ENCODE measurements at places on chromosomes 1 and 21. TPM values are rescaled to one million over a fixed set of nuclear protein-coding genes. Genes with fewer than 3 reads are reported as not detected.
A peak's percentile ranks its signal among the peaks of the same experiment; 100 is the strongest.

The TCEA3 gene
- 6.8 TPM for total RNA-seq

DNA sequence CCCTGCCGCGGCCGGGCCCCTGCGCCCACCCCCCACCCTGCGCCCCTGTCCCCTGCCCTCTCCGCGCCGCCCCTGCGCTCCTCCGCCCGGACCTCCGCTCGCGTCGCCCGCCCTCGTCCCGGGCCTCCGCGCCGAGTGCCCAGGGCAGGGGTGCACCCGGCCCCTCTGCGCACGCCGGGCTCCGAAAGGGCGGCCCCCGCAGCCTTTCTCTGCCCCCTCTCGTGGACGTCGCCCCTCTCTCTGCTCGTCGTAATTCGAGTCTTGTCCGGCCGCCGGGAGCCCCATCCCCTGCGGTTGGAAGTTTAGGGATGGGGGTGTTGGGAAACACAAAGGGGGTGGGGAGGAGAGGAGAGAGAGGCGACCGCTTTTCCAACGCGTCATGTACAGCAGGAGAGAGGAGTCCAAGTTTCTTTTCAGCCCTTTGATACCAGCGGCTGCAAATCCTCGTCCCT is 407 bp downstream of the GALNT2 start:
- no peak for DNase-seq

DNA sequence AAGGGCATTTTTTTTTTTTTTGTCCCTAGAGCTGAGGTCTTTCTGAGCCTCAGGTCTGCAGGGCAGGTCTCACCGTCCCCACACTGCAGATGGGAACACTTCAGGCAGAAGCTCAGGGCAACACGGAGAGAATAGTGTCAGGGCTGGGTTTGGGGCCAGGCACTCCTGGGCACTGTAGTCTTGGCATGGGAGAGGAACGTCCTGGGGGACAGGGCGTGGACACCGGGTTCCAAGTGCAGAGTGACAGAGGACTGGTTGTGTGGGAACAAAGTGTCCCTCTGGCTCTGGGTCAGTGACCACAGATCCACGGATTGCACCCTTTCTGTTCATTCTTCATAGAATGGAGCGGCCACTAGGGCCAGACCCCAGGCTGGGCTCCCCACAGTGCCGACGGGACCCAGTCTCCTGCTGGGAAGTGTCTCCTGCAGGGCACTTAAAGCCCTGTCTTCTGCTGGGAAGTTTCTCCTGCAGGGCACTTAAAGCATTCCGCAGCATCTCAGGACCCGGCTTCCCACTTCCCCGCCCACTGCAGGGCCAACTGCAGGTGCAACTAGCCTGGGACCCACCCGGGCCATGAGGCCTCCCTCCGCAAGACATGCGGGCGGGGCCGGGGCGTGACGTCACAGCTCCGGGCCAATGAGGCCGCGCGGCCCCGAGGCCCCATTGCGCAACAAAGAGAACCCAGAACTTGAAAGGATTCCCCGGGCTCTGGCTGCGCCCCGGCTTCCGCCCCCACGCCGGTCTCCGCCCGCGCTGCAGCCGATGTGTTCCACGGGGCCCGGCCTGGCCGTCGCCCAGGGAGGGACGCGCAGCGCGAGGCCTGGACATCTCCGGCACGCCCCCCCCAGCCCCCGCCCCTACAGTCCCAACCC is 1.2 kb downstream of the GPR153 start:
- DNase-seq: peak; percentile 76

The VHLL gene
- not detected for total RNA-seq

The LCA5L gene
- total RNA-seq: 0.94 TPM

DNA sequence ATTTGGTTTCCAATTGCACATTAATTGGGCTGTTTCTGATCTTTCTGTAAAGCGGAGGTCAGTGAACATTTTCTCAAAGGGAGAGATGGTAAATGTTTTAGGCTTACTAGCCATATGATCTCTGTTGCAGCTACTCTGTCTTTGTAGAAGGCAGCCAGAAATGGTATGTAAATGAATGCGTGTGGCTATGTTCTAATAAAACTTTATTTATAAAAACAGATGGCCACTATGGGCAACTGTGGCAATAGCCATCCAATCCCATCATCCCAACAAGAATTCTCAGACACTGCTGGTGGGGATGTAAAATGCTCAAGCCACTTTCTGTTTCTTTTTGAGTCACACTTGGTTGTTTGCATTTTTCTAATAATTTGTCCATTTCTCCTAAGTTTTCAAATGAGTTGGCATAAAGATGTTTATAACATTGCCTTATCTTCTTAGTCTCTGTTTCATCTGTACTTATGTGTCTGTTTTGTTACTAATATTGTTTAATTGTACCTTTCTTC is 448.8 kb upstream of the VAMP3 start:
- no peak for DNase-seq

DNA sequence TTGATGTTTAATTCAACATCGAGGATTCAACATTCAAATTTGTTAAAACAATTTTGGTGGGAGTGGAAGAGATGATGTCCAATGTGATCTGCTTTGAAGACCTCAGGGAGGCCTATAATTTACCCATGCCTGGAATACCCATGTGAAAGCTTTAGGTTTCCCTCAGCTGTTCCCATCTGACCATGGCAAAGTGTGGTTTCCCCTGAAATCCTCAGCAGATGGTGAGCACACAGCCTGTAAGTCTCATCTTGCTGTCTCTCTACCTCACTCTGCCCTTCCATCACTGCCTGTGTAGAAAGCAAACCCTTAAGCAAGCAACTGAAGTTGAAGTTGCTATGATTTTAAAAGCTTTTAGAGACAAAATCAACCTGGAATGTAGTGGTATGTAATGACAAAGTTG is 80.1 kb upstream of the ATF3 start:
- no peak for DNase-seq

- no peak for DNase-seq
Observed at GRCh38 chr21:28391938-28392849, 600.5 kb downstream of the LTN1 start.
